ENCODE measurements at places on chromosomes 1 and 21. TPM values are rescaled to one million over a fixed set of nuclear protein-coding genes. Genes with fewer than 3 reads are reported as not detected.

GRCh38 chr1:200226268-200226968, 183.4 kb downstream of the ZNF281 start:
- no peak for DNase-seq
- no peaks in the 10 kb centered on the region for H3K27me3 ChIP-seq
- H3K27ac ChIP-seq = no peak overlapping the region
- H3K4me1 ChIP-seq = no peaks in the 10 kb centered on the region
- no peaks in the 10 kb centered on the region for H3K36me3 ChIP-seq

GRCh38 chr1:33234588-33234990, 21.7 kb upstream of the ZNF362 start:
- DNase-seq = no peak
- H3K36me3 ChIP-seq = no peaks in the 10 kb centered on the region
- H3K27me3 ChIP-seq = no peaks in the 10 kb centered on the region
- H3K4me3 ChIP-seq = no peak overlapping the region
- no peak overlapping the region for H3K27ac ChIP-seq

The PLA2G2C gene
- not detected for total RNA-seq

GRCh38 chr1:160258177-160258798, 4.1 kb downstream of the DCAF8 start:
- H3K27ac ChIP-seq = no peak overlapping the region
- H3K36me3 ChIP-seq = no peaks in the 10 kb centered on the region
- H3K27me3 ChIP-seq = no peaks in the 10 kb centered on the region

DNA sequence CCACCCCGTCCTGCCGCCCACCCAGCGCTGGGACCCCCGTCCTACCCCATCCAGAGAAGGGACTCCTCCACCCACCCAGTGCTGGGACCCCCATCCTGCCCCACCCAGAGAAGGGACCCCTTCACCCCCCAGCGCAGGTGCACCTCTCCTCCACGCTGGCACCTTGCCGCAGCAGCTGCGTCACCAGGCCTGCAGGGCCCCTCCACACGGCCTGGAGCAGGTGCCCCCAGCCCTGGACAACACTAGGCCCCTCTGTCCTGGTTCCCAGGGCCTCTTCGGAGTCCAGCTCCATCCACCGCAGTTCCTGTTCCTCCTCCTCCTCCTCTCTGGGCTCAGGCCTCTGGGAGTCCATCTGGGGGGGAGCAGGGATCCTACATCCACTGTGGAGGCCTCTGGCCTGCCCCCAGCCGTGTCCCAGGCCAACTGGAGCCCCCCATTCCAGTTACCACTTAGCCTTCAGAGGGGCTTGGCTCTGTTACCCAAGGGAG, 378 bp downstream of the ANKRD65 start:
- DNase-seq = no peak
- H3K4me1 ChIP-seq = peaks cover 14% of the 10 kb centered on the region
- no peaks in the 10 kb centered on the region for H3K36me3 ChIP-seq
- H3K27ac ChIP-seq = peak overlapping the region; percentile 76
- peak overlapping the region; percentile 22 for H3K4me3 ChIP-seq

- H3K4me1 ChIP-seq = no peaks in the 10 kb centered on the region
- no peak overlapping the region for H3K4me3 ChIP-seq
- H3K36me3 ChIP-seq = no peaks in the 10 kb centered on the region
- H3K27me3 ChIP-seq = no peaks in the 10 kb centered on the region
These were observed 407.0 kb downstream of the AMY1C start for GRCh38 chr1:104156738-104157137.

The BTBD19 gene
- 2.1 TPM for total RNA-seq

DNA sequence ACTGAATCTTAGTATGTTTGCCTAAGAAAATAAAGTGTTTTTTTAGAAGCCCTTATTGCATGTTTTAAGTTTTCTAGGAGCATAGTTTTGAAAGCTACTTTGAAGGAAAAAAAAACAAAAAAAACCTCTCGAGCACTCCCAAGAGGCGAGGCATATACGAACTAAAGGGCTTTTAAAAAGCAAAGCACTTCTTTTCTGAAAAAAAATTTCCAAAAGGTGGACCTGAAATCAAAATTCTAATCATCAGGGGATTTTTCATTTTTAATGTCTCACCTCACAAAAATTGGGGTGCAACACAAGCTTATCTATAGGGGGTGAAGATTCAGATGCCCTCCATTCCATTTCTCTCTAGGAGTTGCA, 594 bp downstream of the GLMN start:
- H3K27me3 ChIP-seq = no peaks in the 10 kb centered on the region
- H3K4me1 ChIP-seq = peaks cover 12% of the 10 kb centered on the region

- no peaks in the 10 kb centered on the region for H3K27me3 ChIP-seq
- H3K4me3 ChIP-seq = peak within 1 kb of the TSS; percentile 6
- peak within 1 kb of the TSS; percentile 26 for H3K27ac ChIP-seq
- H3K36me3 ChIP-seq = no peaks in the 10 kb centered on the region
- DNase-seq = peak; percentile 23
These were observed at the start of gene DDR2 for GRCh38 chr1:162632217-162632666. Gene DDR2, plus strand, starts transcription at chr1:162632464. Its CDS starts 86,600 bp downstream, at chr1:162719064.

DNA sequence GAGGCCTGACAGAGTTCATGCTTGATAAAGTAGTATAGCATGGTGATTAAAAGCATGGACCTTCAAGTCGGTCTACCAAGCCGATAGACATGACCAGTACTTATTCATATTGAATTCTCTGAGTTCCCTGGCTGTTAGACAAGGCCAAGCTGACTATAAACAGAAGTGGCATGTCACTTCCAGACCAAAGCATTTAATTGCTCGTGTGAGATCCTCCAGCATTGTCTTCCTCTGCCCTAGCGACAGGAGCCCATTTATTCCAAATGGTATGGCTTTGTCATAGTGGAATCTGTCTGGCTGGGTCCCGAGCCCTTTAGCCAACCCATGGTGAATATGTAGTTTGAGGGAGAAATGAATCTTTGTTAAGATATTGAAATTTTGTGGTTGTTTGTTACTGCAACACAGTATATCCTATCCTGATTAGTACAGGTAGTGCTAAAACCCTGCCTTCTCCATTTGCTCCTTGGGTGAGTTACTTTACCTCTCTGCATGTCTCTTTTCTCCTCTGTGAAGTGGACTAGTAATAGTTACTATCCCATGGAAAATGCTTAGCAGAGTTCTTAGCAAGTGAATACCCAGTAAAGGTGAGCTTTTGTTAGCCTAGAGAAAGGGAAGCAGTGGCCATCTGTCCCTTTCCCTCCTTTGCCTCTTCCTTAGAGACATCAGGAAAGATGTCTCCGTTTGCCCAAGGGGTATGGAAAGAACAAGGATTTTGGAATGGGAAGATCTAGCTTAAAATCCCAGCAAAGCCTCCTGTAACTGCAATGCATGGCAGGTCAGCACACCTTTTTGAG, 77.6 kb upstream of the CD1D start:
- DNase-seq = no peak
- H3K27ac ChIP-seq = no peak overlapping the region
- no peaks in the 10 kb centered on the region for H3K27me3 ChIP-seq
- no peak overlapping the region for H3K4me3 ChIP-seq
- no peaks in the 10 kb centered on the region for H3K4me1 ChIP-seq

GRCh38 chr1:117709249-117709691, 103.4 kb downstream of the TENT5C start:
- H3K27me3 ChIP-seq = no peaks in the 10 kb centered on the region
- no peaks in the 10 kb centered on the region for H3K36me3 ChIP-seq
- no peak overlapping the region for H3K27ac ChIP-seq

The BEND5 gene
- total RNA-seq = 3.5 TPM

DNA sequence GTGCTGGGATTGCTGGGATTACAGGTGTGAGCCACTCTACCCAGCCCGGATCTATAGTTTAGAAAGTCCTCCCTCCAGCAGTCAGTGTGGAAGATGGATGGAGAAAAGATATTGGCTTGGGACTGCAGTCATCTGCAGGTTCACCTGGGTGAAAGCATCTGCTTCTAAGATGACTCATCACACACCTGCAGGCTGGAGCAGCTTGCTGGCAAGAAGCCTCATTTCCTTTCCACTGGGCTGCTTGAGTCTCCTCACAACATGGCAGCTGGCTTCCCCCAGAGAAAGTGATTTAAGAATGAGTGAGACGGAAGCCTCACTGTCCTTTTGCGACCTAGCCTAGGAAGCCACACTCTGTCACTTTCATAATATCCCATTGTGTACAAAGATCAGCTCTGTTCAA, 50.0 kb downstream of the FOXO6 start:
- no peaks in the 10 kb centered on the region for H3K4me1 ChIP-seq
- no peaks in the 10 kb centered on the region for H3K27me3 ChIP-seq
- H3K4me3 ChIP-seq = no peak overlapping the region
- no peak overlapping the region for H3K27ac ChIP-seq
- DNase-seq = no peak
- no peaks in the 10 kb centered on the region for H3K36me3 ChIP-seq

The PDZK1IP1 gene
- 28.3 TPM for total RNA-seq

The NFIA gene
- 35.2 TPM for total RNA-seq

DNA sequence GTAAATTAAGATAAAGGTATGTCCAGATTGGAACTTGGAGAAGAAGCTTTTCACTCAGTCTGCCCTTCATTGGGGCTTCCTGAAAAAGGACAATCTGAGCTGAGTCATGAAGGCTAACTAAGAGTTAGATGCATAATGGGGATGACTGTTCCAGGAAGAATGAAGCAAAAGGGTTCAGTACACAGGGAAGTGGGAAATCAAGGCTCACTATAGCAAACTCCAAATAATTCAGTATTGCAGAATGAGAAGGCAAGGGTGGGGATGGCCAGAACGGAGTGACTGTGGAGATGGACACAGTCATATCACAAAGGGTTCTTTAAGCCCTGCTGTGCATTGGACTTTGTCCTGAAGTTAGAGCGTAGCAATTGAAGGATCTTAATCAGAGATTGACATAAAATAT, 158.3 kb downstream of the FGGY start:
- H3K4me3 ChIP-seq = no peak overlapping the region
- H3K36me3 ChIP-seq = no peaks in the 10 kb centered on the region
- H3K27me3 ChIP-seq = no peaks in the 10 kb centered on the region
- H3K4me1 ChIP-seq = no peaks in the 10 kb centered on the region

- peaks cover 38% of the 10 kb centered on the region for H3K4me1 ChIP-seq
- H3K36me3 ChIP-seq = no peaks in the 10 kb centered on the region
- no peaks in the 10 kb centered on the region for H3K27me3 ChIP-seq
- DNase-seq = no peak
- H3K27ac ChIP-seq = no peak overlapping the region
- no peak overlapping the region for H3K4me3 ChIP-seq
These were observed 20.8 kb downstream of the LRRC8B start for GRCh38 chr1:89545264-89546038.

DNA sequence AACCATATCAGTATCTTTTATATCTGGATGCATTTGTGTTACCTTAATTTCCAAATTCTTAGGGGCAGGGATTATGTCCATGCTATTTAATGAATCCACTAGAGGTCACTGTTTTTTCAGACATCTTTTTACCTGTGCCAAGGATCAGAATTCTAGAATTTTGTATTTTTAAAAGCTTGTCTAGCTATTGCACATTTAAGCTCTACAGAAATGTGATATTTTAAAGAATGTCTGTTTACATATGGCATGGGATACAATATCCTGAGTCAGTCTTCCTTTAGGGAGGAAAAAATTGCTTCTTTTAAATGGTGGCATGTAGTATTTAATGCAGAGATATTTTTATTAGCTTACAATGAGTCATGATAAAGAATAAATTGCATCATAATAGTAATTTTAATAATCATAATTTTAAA, 11.3 kb downstream of the RPAP2 start:
- H3K27me3 ChIP-seq = no peaks in the 10 kb centered on the region
- no peaks in the 10 kb centered on the region for H3K36me3 ChIP-seq
- H3K4me1 ChIP-seq = no peaks in the 10 kb centered on the region
- no peak overlapping the region for H3K27ac ChIP-seq

The MATN1 gene
- not detected for total RNA-seq

- H3K4me1 ChIP-seq = peaks cover 13% of the 10 kb centered on the region
- peak overlapping the region; percentile 78 for H3K27ac ChIP-seq
- no peak for DNase-seq
- H3K27me3 ChIP-seq = no peaks in the 10 kb centered on the region
These were observed 1.2 kb downstream of the TUT4 start for GRCh38 chr1:52551507-52552235.

DNA sequence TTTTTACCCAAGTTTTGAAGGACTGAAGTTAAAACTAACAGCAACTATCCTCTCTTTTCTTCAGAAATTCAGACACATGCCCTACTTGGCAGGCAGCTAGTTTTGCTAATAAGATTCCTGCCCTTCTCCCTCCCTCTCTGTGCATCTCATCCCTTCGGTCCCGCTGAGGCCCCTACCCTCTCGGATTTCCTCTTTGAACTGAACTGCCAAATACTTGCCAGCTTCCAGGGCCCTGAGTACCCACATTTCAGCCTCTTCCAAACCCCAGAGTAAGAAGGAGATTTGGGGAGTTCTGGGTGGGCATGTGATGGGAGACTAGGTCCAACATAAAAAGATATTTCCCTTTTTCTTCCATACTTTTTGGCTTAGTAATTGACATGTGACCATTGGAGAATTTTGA, 116.5 kb upstream of the JUN start:
- DNase-seq = no peak
- H3K27ac ChIP-seq = no peak overlapping the region
- H3K4me3 ChIP-seq = no peak overlapping the region
- peaks cover 66% of the 10 kb centered on the region for H3K4me1 ChIP-seq

- H3K4me1 ChIP-seq = no peaks in the 10 kb centered on the region
- H3K36me3 ChIP-seq = no peaks in the 10 kb centered on the region
- no peak overlapping the region for H3K27ac ChIP-seq
These were observed 137.9 kb downstream of the FAF1 start for GRCh38 chr1:50822035-50822776.

The MYBPH gene
- not detected for total RNA-seq

DNA sequence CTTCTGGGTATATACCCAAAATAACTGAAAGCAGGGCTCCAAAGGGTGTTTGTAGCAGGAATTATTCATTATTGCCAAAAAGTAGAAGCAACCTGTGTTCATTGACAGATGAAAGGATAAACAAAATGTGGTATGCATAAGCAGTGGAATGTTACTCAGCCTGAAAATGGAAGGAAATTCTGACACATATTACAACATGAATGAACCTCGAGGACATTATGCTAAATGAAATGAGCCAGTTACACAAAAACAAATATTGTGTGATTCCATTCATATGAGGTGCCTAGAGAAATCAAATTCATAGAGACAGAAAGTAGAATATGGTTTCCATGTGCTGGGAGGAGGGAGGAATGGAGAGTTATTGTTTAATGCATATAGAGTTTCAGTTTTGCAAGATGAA, 86.3 kb upstream of the ARTN start:
- H3K36me3 ChIP-seq = no peaks in the 10 kb centered on the region
- H3K27ac ChIP-seq = no peak overlapping the region
- DNase-seq = no peak
- H3K27me3 ChIP-seq = no peaks in the 10 kb centered on the region
- H3K4me3 ChIP-seq = no peak overlapping the region

The HTR1D gene
- 0.19 TPM for total RNA-seq

The CELA2A gene
- total RNA-seq = 4,009 TPM

The DSCAM gene
- 0.12 TPM for total RNA-seq

The TPTE gene
- total RNA-seq = not detected

GRCh38 chr21:44710756-44711326, 531 bp downstream of the TSPEAR start:
- no peak overlapping the region for H3K27ac ChIP-seq
- no peaks in the 10 kb centered on the region for H3K36me3 ChIP-seq
- H3K27me3 ChIP-seq = peaks cover 8% of the 10 kb centered on the region
- H3K4me3 ChIP-seq = no peak overlapping the region

- no peak overlapping the region for H3K4me3 ChIP-seq
- no peak overlapping the region for H3K27ac ChIP-seq
- no peak for DNase-seq
These were observed 166.1 kb downstream of the RERE start for GRCh38 chr1:8651236-8651890.

GRCh38 chr1:198934901-198935305, 296.1 kb downstream of the PTPRC start:
- H3K4me1 ChIP-seq = no peaks in the 10 kb centered on the region
- DNase-seq = no peak
- H3K27ac ChIP-seq = peak overlapping the region; percentile 51
- no peaks in the 10 kb centered on the region for H3K27me3 ChIP-seq
- H3K4me3 ChIP-seq = no peak overlapping the region
- H3K36me3 ChIP-seq = no peaks in the 10 kb centered on the region

GRCh38 chr1:170967042-170967910, 31.9 kb downstream of the MROH9 start:
- H3K27ac ChIP-seq = no peak overlapping the region
- no peak overlapping the region for H3K4me3 ChIP-seq
- H3K36me3 ChIP-seq = no peaks in the 10 kb centered on the region
- no peak for DNase-seq
